ENCODE measurements at places on chromosomes 12 and 14.

- H3K27me3 ChIP-seq, result no peaks in the 10 kb centered on the region
- no peaks in the 10 kb centered on the region for H3K4me1 ChIP-seq
- H3K36me3 ChIP-seq, result no peaks in the 10 kb centered on the region
Measured at GRCh38 chr14:95833429-95833828, 43.2 kb upstream of the TUNAR start.

GRCh38 chr14:59096303-59096702, 92.2 kb upstream of the DAAM1 start:
- no peaks in the 10 kb centered on the region for H3K4me1 ChIP-seq
- H3K36me3 ChIP-seq, result no peaks in the 10 kb centered on the region
- no peak overlapping the region for H3K4me3 ChIP-seq
- no peak overlapping the region for H3K27ac ChIP-seq
- H3K27me3 ChIP-seq, result no peaks in the 10 kb centered on the region

DNA sequence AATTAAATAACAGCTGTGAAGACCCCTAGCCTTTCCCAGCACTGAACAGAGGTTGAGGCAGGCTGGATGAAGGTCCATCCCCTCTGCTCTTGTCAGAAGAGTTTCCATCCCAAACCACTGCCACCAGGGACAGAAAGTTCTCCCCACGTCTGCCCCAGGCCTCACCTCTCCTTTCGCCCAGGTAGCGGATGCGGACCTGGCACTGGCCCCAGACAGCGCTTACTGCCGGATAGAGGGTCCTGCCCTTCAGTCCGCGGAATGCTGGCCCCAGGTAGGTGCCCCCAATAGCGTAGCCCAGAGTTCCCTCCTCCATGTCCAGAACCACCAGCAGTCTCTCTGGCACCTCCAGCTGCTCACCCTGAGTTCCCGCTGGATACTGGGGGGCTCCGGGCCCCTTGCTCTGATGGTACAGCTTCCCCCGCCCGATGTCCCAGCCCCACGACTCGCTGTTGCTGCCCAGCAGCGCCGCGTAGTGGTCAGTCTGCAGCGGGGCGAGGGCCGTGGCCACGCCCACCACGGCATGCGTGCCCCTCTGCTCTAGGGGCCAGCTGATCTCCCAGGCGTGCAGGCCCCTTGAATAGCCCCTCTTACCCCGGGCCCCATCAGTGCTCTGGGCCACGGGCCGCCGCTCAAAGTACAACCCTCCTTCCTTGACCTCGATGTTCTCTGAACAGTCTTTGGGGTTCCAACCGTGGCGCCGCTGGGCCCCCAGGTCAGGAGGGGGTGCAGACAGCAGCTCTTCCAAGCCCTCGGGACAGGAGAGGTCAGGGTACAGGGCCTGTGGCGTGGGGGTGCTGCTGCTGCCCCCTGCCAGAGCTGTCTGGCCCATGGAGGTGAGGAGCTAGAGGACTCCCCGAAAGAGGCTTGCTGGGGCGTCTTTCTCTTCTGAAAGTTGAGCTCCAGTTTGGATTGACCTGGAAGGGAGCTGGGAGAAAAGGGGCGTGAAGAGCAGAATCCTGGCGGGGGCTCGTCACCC, 742 bp downstream of the SPSB2 start:
- peak overlapping the region; percentile 90 for H3K27ac ChIP-seq
- H3K4me1 ChIP-seq, result peaks cover 42% of the 10 kb centered on the region
- H3K27me3 ChIP-seq, result no peaks in the 10 kb centered on the region
- peaks cover 17% of the 10 kb centered on the region for H3K36me3 ChIP-seq

- no peak overlapping the region for H3K4me3 ChIP-seq
- DNase-seq, result no peak
- H3K36me3 ChIP-seq, result no peaks in the 10 kb centered on the region
- no peak overlapping the region for H3K27ac ChIP-seq
- H3K27me3 ChIP-seq, result no peaks in the 10 kb centered on the region
- H3K4me1 ChIP-seq, result peaks cover 70% of the 10 kb centered on the region
Measured at GRCh38 chr14:69673104-69673503, 61.7 kb downstream of the SUSD6 start.

- H3K27ac ChIP-seq, result no peak overlapping the region
- no peak for DNase-seq
- H3K27me3 ChIP-seq, result no peaks in the 10 kb centered on the region
- no peaks in the 10 kb centered on the region for H3K4me1 ChIP-seq
- no peaks in the 10 kb centered on the region for H3K36me3 ChIP-seq
Measured at GRCh38 chr14:103773521-103773920, 57.9 kb downstream of the ZFYVE21 start.

DNA sequence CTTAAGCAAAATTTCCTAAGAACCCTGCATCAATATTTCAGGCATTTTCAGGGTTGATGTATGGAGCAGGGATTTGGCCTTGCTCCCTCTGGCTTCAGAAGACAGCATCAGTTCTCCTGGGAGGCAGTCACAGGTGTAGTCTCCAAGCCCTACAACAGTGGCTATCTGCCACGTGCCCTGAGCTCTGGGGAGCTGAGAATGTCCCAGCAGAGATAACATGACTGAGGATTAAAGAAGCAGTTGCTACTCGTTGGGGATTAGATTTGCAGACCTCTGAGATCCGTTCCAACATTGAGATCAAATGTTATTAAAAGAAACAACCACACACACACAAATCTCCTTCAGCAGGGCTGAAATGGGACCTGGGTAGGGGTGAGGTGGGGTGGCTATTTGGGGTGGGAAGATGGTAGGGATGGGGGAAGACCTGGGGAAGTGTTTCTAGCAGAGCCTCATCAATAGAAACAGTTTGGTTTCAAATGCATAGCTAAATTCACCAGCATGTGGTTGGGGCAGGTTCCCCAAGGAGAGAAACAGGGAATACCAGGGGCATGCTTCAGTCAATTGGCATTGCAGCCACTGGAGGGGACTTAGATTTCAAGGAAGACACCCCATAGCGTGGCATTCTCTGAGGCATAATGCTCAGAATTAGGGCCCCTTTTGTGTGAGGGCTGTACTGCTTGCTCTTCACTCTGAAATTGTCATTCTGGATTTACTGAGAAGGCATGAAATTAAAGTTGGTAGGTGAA, 15.2 kb upstream of the FAM234B start:
- no peak overlapping the region for H3K4me3 ChIP-seq
- H3K36me3 ChIP-seq, result no peaks in the 10 kb centered on the region
- DNase-seq, result no peak
- H3K27me3 ChIP-seq, result no peaks in the 10 kb centered on the region
- H3K4me1 ChIP-seq, result no peaks in the 10 kb centered on the region
- H3K27ac ChIP-seq, result no peak overlapping the region

GRCh38 chr12:57063991-57064685, 14.2 kb upstream of the MYO1A start:
- DNase-seq, result no peak
- H3K27me3 ChIP-seq, result no peaks in the 10 kb centered on the region
- peak overlapping the region; percentile 38 for H3K27ac ChIP-seq
- H3K4me1 ChIP-seq, result peaks cover 27% of the 10 kb centered on the region
- H3K36me3 ChIP-seq, result peaks cover 16% of the 10 kb centered on the region

GRCh38 chr12:115450017-115450416, 766.0 kb upstream of the TBX3 start:
- DNase-seq, result no peak
- H3K36me3 ChIP-seq, result no peaks in the 10 kb centered on the region
- H3K27ac ChIP-seq, result no peak overlapping the region
- H3K27me3 ChIP-seq, result no peaks in the 10 kb centered on the region
- H3K4me1 ChIP-seq, result no peaks in the 10 kb centered on the region
- H3K4me3 ChIP-seq, result no peak overlapping the region

GRCh38 chr12:90959032-90959431, 4.1 kb upstream of the CCER1 start:
- no peaks in the 10 kb centered on the region for H3K36me3 ChIP-seq
- no peak overlapping the region for H3K4me3 ChIP-seq
- H3K4me1 ChIP-seq, result no peaks in the 10 kb centered on the region
- no peak overlapping the region for H3K27ac ChIP-seq

DNA sequence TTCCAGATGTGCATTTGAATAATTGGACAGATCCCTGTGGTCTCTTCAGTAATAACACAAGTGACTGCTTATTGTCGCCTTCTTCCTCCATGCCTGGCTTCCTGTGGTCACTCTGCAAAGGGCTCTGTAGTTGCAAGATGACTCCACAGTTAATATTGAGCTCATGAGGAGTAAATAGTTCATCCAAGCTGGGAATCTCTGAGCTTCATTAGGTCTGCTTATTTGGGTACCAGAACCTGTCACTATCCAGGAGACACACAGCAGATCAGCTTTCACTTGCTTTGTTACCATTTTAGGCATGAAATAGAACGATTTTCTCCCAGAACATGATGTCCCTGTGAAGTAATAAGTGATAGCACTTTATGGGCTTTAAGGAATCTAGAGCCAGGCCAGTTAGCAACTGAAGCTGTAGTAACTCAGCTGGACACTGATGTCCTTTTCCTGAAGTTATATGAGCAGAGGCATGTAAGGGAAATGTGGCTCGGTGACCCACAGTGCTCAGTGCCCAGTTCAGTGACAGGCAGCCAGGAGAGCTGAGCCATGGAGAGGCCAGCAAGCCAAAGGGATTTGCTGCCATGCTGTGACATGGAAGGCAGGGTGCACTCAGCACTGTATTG, 50.1 kb downstream of the CRADD start:
- DNase-seq, result no peak
- H3K36me3 ChIP-seq, result no peaks in the 10 kb centered on the region
- H3K27me3 ChIP-seq, result no peaks in the 10 kb centered on the region
- no peak overlapping the region for H3K4me3 ChIP-seq
- H3K4me1 ChIP-seq, result no peaks in the 10 kb centered on the region

GRCh38 chr12:124527861-124528561, 39.4 kb downstream of the NCOR2 start:
- no peaks in the 10 kb centered on the region for H3K36me3 ChIP-seq
- no peak for DNase-seq
- no peaks in the 10 kb centered on the region for H3K27me3 ChIP-seq

DNA sequence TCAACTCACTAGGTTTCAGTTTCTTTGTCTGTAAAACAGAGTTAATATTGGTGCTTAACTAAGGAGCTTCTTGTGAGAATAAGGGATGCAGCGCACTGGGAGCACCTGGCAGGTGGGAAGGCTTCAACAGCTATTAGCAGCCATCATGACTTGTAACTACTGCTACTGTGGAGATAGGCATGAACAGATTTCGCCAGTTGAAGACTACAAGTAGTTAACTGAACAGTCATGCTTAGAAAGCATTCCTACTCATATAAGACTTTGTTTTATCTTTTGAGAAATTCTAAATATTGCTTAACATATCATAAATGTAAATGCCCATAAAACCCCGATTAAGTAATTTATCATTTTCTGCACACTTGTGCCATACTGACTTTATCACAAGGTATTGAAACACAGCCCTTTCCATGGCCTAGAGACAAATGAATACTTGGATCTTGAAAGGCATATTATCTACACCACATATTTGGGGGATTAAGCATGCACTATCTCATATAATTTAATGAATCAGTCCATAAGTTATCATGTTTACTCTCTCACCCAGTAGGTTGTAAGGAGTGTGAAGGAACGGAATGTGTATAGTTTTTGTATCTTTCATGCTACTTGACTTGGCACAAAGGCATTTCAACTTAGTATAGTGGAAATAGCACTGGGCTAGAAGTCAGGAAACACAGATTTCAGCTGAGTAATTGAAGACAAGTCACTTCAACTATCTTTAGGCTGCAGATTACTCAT, 16.1 kb downstream of the NTN4 start:
- H3K27ac ChIP-seq, result no peak overlapping the region
- H3K27me3 ChIP-seq, result no peaks in the 10 kb centered on the region
- H3K4me1 ChIP-seq, result no peaks in the 10 kb centered on the region
- no peak for DNase-seq
- H3K36me3 ChIP-seq, result no peaks in the 10 kb centered on the region

GRCh38 chr12:57772429-57773322, at the start of gene EEF1AKMT3:
EEF1AKMT3 (plus strand) TSS chr12:57772614; CDS start chr12:57772725, 111 bp downstream.
- no peaks in the 10 kb centered on the region for H3K27me3 ChIP-seq
- DNase-seq, result peak; percentile 30
- H3K36me3 ChIP-seq, result no peaks in the 10 kb centered on the region
- H3K4me3 ChIP-seq, result peak within 1 kb of the TSS; percentile 93
- H3K27ac ChIP-seq, result peak within 1 kb of the TSS; percentile 89

GRCh38 chr12:94615260-94616181, 34.8 kb downstream of the TMCC3 start:
- no peak overlapping the region for H3K4me3 ChIP-seq
- H3K27me3 ChIP-seq, result no peaks in the 10 kb centered on the region
- H3K36me3 ChIP-seq, result no peaks in the 10 kb centered on the region
- DNase-seq, result no peak

DNA sequence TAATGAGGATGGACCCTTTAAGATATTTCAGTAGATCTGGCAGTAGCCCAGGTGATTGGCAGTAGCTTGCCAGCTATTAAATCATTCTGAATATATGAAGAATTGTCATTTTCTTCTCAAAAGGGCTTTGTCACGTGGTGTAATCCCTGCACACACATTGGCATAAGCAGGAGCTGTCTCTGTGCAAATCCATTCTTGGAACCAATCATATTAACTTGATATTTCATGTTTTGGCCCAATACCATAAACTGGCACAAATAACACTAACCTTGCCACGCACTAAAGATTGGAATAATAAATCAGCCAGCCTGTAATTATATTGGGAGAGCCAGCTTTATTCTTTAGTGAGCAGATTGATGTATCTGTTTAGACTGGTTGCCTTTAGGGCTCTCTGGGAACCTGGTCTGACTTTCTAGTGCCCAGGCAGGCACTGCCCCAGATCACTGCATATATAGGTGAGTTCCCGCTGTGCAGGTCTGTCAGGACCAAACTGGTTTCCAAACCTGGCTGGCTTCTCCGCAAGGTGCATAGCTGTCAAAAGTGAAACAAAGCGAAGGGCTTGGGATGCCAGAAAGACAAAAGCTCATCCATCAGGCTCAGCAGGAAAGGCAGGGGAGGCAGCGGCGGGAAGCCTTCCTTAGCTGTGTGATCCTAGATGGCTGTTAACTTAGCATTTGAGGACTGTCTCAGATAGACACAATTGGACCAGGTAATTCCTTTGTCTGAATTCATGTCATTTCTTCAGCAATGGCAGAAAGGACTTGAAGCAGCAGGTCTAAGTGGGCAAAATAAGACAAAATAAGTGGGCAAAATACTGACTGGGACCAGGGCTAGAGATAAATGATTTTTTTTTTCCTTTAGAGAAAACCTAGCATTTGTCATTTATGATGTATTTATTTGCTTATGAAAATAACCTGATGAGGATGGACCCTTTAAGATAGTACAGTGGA, 128.8 kb upstream of the DYRK2 start:
- DNase-seq, result no peak
- no peak overlapping the region for H3K27ac ChIP-seq
- peaks cover 24% of the 10 kb centered on the region for H3K4me1 ChIP-seq
- no peaks in the 10 kb centered on the region for H3K27me3 ChIP-seq
- H3K36me3 ChIP-seq, result no peaks in the 10 kb centered on the region
- H3K4me3 ChIP-seq, result no peak overlapping the region

DNA sequence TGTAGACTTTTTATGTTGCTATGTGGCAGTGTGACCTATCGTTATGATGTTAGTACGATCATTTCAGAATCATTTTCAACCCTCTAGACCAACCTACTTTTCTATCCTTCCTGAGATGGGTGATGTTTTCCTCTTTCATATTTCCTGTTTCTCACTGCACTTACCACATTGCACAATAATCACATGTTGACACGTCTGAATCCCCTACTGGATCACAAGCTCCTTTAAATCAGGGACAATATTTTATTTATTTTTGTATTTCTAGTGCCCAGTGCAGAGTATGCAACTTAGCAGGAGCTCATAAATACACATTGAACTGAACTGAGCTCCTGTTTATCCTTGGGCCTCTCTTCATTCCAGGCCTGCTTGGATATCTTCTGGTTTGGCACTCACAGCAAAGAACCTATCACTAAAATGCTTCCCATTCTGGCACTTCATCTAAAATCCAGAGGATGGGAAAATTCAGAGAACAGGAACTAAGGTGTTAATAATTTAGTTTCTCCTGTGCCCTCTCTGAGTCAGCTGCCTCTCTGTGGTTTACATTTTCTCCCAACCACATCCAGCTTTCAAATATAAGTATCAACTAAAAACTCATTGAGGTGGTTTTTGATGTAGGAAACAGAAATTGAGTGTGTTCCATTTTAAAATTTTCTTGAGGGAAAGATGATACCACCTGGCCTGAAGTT, 69.4 kb upstream of the DYRK2 start:
- H3K4me3 ChIP-seq, result peak overlapping the region; percentile 20
- H3K36me3 ChIP-seq, result no peaks in the 10 kb centered on the region
- no peak overlapping the region for H3K27ac ChIP-seq
- no peaks in the 10 kb centered on the region for H3K27me3 ChIP-seq

All from CD8-positive, alpha-beta memory T cell (primary cell).